ENCODE measurements at places on chromosomes 12 and 14.

DNA sequence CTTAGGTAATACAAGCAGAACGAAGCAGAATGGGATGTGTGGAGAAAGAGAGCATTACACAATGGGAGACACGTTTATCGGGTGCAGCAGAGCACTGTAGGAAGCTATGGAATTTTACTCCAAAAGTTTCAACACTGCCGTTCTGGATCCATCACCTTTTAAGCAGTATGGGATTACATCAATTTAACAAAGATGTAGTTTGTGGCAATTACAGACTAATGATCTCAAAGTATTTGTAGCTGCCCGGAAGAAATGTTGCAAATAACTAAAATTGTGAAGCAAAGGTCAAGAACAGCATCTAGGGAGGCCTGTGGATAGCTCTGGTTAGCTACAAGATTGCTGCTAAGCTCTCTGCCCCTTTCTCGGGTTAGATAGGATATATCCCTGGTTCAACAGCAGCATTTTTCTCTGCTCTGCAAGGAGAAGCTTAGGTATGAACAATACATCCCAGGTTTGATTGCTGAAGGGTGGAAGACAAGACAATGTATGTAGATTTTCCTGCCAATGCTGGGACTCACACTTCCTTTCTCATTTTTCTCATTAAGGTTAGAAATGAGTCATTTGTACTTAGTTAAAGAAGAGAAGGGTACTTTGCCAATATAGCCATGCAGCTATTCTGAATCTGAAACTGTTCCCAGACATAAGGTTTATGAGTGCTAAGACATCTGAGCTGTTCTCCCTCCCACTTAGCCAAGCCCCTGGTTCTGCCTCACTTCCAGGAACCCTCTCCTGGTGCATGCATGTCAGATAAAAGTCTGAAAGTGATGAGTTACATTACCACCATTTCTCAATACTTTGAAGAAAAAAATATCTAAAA lies 75.0 kb upstream of the HIF1A start:
- DNase-seq: peak; percentile 55

GRCh38 chr12:25372969-25373817 lies 122.5 kb upstream of the KRAS start:
- DNase-seq: no peak

GRCh38 chr12:105235281-105235731 lies 668 bp downstream of the APPL2 start:
- no peak for DNase-seq

DNA sequence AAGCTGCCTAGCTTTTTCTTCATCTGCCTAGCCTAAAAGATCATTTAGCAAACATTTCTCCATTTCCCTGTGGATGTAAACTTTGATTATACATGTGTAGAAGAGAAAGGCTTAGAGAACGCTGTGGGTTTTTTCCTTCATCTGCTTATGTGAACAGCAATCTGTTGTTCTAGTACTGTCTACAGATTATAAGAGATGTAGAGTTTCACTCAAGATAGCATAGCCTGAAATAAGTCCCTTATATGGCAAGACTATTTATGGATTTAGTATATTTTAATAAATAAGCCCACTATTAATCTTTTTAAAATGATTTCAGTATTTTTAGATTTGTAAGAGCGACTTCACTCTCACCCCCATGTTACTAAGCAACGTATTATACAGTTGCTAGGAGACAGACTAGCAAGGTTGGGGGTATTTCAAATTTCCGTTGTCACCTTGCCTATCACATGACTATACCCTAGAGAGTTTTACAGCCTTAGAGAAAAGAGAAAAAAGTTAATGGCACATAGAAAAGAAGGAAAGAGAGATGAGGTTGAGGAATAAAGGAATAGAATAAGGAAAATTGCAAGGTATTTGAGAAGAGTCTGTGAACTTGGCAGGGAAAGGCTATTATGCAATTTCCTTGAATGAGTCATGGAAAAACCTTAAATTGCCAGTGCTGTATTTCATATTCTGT lies 12.2 kb upstream of the TUBA1A start:
- peak; percentile 77 for DNase-seq

DNA sequence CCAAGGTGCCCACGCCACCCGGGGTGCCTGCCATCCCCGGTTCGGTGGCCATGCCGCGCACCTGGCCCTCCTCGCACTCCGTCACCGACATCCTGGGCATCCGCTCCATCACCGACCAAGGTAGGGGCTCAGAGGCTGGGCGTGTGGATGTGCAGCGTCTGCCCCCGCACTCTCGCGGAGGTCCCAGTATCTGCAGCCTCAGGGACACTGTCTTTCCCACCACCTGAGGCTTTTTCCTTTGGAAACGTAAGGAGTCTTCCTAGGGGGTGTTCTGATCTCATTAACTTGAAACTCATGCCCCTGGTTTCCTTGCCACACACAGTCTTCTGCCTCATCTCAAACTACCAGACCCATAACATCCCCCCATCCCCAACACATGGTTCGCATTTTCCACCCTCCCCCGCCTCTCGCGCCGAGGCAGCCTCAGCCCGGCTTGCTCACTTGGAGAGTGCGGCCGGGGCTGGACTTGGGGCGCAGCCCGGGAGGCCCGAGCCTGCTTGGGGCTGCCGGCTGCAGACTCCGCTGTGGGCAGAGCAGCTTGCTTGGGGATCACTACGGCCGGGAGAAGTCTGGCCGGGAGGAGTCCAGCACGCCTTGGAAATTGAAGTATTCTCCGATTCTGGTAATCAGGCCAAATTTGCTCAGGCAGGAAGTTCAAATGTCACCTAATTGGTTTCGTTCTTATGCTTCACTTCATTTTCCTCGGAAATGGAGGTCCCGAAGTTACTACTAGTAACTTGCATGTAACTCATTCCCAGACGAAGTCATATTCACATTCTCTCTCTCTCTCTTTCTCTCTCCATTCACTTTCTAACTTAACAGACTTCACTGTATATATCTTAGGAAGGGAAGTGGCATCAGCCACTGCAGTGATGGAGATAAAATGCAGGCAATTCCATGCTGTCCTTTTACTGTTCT lies 2.0 kb downstream of the PAX9 start:
- DNase-seq: no peak

DNA sequence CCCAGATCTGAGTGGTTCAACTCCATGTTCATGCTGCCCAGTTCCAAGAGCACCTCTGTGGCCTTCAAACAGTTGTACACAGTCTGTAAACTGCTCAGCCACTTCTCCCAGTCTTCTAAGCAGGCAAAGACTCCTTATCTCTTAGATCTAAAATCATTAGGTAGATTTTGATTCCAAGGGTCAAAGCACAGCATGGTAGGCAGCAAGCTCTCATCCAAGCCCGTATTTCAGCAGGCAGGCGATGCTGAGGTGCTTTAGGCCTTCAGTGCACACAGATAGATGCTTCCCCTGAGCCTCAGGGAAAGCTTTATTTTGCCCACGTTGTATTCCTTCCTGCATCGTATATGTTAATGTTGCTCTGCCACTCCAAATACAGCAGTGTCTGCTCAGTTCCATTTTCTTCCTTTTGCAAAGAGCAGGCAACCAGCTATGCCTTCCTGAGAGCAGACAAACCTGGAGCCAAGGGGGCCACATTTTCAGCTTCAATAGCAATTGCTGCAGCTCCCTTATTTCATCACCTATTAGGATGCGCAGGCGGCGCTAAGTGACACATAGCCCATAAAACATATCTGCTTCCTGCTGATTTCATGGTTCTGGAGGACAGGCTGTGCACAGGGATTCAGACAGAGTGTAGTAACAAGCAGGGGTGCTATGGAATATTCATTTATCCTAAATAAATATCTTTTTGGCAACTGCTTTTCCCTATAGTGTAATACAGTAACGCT lies 67.5 kb downstream of the ETV6 start:
- peak; percentile 58 for DNase-seq

DNA sequence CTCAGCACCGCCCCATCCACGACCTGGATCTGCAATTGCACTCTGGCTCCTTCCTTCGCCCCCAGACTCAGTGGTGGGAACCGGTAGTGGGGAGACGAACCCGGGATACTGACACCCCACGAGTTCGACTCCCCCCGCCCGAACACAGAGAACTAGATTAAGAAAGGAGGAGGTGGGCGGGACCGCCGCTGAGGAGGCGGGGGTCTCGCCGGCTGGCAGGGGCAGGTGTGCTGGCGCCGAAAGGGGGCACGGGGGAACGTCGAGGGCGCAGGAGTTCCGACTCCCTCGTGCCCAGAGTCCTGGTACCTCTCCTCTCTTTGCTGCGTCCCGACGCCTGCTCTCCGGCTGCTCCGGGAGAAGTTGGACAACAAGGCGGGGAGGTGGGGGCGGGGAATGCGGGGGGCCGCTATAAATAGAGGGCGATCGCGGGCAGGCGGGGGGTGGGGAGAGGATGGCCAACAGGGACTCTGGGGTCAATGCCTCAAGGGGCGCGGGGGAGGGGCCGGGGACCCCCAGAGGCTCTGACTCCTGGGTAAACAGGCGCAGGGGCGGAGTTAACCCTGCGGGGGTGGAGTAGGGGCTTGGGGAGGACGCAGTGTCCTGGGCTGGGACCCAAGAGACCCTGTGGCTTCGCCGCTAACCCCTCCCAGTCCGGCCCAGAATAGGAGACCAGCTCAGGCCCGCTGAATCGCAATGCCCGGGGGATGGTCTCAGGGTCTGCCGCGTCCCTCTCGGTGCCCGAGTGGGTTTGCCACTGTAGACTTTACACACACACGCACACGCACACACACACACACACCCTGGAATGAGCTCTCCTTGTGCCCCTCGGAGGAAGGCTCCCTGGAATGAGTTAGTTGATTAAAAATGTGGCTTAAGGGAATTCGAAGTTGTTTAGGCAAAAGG lies 761 bp upstream of the NDRG2 start:
- DNase-seq: no peak

DNA sequence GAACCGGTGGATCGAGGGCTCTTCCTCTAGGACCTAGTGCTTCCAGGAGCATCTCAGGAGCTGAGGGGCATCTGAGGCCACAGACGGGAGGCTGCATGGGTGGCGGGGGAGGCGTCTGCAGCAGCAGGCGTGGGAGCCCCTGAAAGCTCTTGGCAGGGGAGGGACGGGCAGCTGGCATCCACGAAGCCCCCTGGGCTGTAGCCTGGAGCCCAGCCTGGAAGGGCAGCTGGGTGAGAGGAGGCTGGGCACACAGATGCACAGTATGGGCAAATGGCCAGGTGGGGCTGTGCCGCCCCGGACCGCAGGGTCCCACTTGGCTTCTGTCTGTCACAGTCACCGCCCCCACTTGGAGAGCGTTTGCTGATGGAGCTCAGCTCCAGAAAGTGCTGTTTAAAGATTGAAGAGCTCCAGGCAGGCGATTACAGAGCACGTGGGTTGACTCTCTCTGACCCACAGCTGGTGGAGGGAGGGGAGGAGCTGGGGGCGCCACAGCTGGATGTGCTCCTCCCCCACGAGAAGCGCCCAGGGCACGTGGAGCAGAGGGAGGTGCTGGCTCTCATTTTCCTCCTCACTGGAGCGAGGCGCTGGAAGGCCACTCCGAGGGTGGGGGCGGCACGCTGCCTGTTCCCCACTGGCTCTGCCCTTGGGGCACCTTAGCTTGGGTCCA lies 155.0 kb upstream of the C14orf180 start:
- DNase-seq: no peak

DNA sequence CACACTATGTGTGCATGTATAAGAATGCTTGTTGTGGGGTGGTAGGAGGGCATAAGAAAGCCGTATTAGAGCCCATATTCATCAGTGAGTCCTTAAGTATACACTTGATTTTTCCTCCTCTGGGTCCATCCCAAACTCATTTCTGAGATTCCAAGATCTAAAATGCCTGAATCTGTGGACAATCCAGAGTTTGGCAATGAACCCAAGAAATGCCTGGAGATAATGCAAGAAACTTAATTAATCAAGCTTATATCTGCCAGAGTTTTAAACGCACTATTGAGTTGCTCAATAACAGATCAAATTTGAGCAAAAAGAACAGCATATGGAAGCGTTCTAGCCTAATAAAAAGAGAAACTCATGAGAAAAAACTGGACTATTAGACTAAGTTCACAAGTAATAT lies 143.4 kb upstream of the NAV3 start:
- no peak for DNase-seq

GRCh38 chr14:104137297-104138097 lies 890 bp upstream of the KIF26A start:
- peak; percentile 36 for DNase-seq

GRCh38 chr12:50626026-50626425 lies 121.2 kb downstream of the DIP2B start:
- no peak for DNase-seq

DNA sequence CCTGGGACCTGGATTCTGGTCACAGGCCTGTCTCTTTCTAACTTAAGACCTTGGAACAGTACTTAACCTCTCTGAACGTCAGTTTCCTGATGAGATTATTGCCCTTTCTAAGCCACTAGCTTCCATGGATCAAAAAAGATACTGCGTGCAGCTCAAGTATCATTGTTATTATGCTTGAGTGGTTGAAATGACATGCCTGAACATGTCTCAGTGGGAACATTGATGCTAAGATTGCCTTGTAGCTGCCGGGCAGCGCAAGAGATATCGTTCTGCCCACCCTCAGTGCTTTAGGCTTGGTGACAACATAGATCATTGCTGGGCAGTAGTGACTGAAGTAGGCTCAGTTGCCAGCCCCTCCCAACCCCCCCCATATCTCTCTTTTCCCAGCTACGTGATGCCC lies 131.9 kb downstream of the SMOC1 start:
- no peak for DNase-seq

- no peak for DNase-seq
These were observed 418.2 kb downstream of the BCAT1 start for GRCh38 chr12:24530689-24531088.

DNA sequence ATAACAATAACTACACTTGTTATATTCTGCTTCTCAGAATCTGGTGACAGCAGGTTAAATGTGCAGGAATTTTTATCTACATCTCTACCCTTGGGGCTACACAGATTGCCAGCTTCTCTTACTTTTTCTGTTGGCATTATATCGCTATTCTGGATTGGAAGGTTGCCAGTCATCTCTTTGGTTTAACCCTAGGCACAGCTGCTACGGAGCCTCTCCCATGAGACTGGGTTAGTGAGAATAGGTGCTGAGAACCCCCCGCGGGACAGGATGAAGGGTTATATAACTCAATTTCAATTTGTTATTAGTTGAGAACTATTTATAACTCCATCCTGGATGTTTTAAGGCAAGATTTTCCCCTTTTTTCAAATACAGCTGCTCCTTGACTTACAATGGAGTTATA lies 73.1 kb downstream of the ACADS start:
- DNase-seq: no peak

DNA sequence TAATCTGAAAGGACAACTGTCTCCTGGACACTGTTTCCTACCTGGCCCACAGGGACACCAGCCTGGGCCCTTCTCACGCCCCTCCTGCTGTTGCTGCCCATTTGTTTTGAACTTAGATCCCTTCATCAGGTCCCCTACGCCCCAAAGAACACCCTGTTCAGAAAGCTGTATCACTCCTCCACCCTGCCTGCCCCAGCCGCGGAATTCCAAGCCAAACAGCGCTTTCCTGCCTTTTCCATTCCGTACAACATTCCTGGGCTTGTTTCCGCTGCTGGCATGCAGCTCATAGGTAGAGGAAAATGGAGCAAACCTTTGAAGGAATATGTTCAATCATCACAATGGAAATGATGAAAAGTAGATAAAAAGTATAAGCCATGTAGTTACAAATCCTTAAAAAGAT lies 12.8 kb upstream of the GSG1 start:
- DNase-seq: no peak

DNA sequence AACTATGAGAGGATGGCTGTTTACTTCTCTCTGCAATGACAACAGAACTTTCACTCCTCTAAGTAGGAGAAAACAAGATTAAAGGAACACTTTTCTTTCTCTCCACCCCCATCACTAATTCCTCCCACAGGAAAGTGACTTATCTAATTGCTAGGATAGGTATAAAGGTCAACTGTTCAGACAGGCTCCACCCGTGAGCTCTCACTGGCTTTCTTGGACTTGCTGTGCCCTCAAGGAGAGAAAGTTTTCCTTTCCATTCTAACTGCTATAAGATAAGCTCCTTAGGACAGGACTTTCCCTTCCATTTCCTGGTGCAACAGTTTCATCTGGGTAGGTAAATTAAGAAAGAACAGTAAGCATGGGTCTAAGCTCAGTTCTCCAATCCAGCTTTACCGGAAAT lies 4.8 kb downstream of the SLC41A2 start:
- DNase-seq: no peak
